Skin of body (tissue), 3 donors: ENCODE measurements at places on chromosomes 6 and 20.
A peak's percentile ranks its signal among the peaks of the same experiment; 100 is the strongest.

- no peak for DNase-seq
These were observed 54.7 kb downstream of the OR2B6 start for GRCh38 chr6:28011722-28012121.

GRCh38 chr6:145544041-145544440, 191.3 kb downstream of the EPM2A start:
- DNase-seq, result no peak

GRCh38 chr6:35050757-35051330, 90.3 kb downstream of the TCP11 start:
- no peak for DNase-seq

DNA sequence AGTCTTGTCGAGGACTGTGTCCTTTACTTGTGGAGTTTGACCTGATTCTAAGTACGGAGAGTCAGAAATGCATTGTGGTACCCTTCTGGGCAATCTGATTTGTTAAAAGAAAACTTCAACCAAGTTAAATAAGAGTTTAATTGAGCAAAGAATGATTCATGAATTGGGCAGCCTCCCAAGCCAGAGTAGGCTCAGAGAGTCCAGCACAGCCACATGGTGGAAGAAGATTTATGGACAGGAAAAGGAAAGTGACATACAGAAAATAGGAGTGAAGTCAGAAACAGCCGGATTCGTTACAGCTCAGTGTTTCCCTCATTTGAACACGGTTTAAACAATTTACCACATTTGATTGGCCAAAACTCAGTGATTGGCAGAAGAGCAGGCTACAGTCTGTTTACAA, 329.2 kb downstream of the DHX35 start:
- DNase-seq, result peak; percentile 17

GRCh38 chr6:149580880-149581279, 14.7 kb downstream of the GINM1 start:
- DNase-seq, result no peak

GRCh38 chr20:9075264-9076095, 6.6 kb downstream of the PLCB4 start:
- no peak for DNase-seq

DNA sequence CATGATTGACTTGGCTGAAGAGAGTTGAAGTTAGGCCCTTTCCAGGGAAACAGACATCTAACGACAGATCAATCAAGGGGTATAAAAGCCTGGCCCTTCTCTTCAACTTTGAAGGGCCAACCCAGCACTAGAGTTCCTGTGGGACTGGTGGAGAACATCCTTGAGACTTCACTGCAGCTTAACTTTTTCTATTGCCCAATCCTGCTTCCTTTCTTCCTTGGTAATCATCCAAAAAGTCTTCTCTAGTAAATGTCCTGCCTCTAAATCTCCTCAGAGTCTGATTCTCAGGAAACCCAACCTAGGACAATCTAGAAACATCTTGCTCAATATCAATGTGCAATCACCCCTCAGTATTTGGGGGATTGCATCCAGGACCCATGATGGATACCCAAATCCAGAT, 1.9 kb downstream of the MKKS start:
- DNase-seq, result no peak

DNA sequence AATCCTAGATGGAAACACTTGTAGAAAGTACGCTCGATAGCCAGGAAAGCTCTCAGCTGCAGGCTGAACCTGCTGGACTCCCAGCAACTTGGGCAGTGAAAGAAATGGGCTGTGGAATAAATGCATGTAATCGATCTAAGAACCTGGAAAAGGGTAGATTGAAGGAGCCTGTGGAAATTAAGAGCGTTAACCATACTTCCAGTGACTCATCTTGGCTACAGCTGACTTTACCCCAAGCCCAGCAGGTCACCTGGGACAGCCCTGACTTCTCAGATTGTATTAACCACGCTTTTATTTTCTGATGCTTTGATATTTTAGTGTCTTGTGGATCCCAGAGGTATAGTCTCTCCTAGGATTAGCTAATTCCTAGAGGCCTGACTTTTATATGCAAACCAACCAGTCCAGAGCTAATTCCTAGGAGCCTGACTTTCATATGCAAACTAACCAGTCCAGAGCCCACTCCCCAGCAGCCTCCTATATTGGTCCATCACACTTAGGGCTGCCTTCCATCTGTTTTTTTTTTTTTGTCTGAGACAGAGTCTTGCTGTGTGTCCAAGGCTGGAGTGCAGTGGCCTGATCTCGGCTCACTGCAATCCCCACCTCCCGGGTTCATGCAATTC, 86.3 kb downstream of the GMPR start:
- no peak for DNase-seq

DNA sequence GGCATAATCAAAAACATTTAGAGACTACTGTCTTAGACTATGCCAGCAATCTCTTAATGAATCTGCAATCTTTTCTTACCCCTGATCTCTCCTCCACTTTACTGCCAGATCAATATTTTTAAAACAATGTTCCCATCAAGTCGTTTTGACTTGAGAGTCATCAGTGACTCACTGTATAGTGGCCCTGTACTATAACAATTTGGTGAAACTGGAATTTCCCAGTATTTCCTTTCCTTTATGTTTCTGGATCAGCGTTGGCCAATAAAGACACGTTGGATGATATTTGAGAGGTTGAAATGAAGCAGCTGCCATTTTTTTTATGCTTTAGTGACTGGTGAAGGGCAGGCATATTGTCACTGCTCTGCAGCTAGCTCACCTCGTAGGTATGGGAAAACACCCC, 10.1 kb upstream of the SMIM13 start:
- no peak for DNase-seq

DNA sequence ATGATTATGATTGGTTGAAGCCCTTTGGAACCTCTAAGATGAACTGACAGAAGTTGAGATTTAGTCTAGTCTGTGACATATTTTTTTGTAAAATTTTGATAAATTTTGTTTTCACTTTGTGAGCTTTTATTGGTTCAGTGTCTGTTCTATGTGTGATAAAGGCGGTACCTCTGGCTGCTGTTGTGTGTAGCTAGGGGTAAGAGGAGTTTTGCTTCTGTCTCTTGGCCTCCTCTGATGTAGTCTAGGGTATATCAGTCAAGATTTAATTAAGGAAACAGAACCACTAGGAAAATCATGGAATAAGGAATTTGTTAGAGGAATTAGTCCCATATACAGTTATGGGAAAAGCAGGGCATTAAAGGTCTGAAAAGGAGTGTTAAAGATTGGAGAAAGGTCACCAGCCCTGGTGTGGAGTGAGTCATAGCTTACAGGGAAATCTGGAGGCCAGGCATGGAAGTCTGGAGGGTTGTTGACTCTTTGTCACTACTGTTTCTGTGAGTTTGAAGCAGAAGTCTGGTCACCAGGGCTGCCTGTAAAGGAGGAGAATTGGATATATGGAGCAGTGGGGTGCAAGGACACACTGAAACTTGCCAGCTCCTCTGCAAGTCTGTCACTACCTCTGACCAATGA, 28.5 kb downstream of the CDC5L start:
- no peak for DNase-seq

DNA sequence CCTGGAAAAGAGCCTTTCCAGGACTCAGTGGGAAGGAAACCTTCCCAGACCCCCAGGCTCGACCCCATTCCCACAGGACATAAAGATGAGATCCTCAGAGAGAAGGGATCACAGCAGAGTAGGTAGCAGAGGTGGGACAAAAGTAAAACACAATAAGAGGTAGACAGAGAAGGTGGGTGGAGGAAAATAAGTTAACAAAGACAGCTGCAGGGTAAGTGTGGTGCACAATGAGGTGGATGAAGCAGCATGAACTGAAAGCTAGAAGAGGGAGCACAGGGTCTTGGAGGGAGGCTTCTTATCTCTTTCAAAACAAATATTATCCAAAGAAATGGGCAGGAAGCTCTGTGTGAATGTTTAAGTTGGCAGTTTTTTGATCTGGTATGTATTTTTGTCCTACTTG, 14.0 kb upstream of the MAP7 start:
- no peak for DNase-seq

- no peak for DNase-seq
These were observed 120.0 kb downstream of the CEBPB start for GRCh38 chr20:50310673-50311051.

DNA sequence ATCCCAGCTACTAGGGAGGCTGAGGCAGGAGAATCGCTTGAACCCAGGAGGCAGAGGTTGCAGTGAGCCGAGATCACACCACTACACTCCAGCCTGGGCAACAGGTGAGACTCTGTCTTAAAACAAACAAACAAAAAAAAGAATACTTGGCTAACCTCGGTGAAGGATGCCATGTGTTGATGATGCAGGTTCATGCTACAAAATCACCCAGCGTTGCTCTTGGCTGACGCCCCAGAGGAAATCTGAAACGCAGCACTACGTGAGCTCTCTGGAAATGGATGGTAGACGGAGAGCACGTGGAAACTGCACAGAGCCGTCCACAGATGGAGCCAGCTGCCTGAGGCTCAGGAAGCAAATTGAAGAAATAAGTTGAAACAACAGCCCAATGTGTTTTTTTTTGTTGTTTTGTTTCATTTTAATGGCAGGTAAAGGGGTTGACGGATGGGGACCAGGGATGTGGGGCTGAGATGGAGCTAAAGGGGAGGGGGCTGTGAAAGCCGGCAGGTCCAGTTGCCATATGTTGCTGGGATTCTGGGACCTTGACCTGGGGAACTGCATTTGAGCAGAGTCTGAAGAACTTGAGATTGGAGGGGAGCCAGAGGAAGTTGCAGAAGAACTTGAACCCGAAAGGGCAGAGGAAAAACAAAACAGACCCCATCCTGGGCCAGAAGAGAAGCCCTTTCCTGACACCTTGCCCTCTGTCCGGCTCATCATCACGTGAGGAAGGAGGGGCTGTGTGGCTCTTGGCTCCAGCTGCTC, 12.8 kb upstream of the MANBAL start:
- DNase-seq, result peak; percentile 26

DNA sequence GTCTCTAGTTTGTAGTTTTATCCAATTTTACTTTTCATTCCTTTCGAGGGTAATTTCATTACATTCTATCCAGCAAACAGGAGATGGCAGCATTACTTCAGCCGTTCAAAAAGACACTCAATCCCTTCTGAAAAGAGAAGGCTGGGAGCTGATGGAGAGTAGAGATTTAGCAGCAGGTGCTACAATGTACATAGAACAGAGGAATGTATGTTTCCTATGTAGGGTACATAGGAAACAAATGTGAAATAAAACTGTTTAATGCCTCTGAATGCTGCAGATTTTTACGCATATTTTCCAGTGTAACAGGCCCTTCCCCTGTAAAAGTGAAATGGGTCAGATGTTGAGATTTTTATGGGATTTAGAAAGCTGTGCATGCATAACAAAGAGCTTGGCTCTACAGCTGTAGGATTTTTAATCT, 16.0 kb downstream of the RPS12 start:
- DNase-seq, result peak; percentile 22

DNA sequence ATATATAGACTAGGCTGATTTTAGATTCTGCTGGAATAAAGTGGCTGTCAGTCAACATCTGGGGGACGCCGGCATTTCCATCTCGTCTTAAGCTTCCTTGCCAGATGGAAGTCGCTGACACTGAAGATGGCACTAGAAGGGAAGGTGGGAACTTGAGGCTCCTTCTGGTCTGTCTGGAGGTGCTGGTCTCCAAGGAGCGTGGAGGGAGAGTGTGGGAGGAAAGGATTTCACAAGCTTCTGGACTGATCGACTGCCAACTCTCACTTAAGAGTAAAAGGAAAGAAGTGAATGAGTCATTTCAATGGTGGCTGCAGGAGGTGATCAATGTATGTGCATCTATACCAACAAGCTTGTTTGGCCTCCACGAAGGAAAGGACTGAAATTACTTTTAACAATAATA, 40.4 kb downstream of the DUSP22 start:
- no peak for DNase-seq

GRCh38 chr20:37381621-37382471, 35.9 kb downstream of the SRC start:
- DNase-seq, result no peak

DNA sequence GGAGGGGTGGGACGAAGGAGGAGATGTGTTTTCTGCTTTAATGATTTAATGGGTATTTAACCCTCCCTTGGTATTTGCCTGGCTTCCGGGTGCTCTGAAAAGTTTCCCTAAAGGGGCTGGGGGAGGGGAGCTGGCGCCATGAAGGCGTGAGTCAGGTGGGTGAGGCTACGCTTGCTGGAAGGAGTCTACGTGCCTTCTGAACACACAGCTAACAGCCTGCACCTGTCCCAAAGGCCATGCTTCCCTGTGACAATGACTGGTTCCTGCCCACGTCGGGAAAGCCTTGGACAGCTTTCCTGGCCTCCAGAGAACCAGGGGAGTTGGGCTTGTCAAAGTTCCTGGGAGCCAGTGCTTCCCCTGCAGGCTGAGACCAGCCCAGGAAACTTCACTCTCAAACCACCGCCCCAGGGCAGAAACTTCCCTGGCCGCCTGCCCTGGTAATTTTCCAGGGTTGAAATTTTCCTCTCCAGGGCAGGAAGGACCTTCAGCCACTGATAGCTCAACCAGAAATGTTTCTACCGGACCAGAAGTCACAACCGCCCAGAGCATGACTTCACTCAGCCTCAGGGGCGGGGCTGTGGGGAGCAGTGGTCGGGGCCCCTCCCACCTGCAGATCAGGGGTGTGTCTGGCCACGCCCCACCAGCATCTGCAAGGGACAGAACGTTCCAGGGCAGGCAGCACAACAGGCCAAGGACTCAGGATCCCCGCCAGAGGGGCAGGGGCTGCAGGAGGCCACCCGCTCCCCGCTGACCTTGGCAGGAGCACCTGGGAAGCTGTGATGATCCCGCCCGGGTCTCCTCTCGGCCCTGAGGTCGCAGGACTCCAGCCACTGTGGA, 18.6 kb upstream of the SLCO4A1 start:
- peak; percentile 34 for DNase-seq

- DNase-seq, result no peak
These were observed 12.7 kb downstream of the EDEM2 start for GRCh38 chr20:35134472-35134871.
